GM12891 (cell line): ENCODE measurements at places on chromosomes 1 and 21.

- no peak for DNase-seq
Measured at GRCh38 chr1:154556422-154556821, 2.0 kb downstream of the UBE2Q1 start.

GRCh38 chr1:179816196-179816960 lies 61.2 kb downstream of the TOR1AIP2 start:
- no peak for DNase-seq

DNA sequence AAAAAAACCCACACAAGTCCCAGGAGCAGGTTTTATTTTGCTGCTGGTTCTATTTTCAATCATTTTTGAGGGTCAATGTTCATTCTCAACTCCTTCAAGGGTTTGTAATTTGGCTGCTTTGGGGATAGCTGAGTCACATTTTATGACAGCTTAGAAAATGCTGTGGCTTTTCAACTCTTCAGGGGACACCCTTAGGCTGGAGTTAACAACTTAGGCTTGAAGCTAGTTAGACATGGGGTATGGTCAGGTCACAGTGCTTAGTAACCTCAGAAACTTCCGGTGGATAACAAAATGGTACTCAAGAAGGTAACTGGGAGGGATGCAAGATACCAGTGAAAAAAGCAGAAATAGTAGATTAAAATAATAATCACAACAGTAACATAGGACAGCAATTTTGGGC lies 308.8 kb downstream of the HHIPL2 start:
- DNase-seq, result no peak

DNA sequence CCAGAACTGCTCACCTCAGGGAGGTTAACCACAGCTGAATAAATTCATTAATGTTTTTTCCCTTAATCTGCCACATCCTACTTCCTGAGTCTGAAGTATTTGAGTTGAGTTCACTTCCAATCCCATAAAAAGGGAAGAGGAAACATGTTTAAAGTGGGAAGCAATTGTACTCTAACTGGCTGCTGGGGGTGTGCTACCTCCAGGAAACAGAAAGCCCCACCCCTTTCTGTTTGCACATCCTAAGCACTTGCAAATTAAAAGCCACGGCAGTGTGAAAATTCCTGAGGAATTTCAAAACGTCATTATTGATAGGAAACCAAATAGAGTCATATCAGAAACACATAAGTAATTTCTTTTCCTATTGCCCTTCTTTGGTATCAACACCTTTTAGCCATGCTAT lies 307.0 kb upstream of the NR5A2 start:
- DNase-seq, result no peak

DNA sequence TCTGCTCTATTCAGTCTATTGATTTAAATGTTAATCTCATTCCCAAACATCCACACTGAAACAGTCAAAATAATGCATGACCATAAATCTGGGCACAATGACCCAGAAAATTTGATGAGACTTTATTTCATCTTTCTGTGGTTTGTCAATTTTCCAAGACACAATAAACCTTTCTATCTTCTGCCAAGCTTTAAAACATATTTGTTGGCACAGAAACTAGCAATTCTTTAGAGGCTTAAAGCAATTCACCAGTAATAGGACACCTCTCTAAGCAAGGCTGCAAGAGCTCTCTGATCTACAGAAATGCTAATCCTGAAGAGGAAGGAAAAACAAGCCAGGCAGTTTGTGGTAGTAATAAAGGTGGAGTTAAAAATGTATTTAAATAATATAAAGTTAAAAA lies 113.7 kb downstream of the FCRL5 start:
- DNase-seq, result no peak

GRCh38 chr1:18119771-18120377 lies 12.3 kb downstream of the IGSF21 start:
- DNase-seq, result no peak

- DNase-seq, result no peak
Measured at GRCh38 chr1:156064615-156065014, 3.7 kb downstream of the RAB25 start.

GRCh38 chr1:22275626-22276395 lies 132.9 kb upstream of the WNT4 start:
- DNase-seq, result peak; percentile 72

DNA sequence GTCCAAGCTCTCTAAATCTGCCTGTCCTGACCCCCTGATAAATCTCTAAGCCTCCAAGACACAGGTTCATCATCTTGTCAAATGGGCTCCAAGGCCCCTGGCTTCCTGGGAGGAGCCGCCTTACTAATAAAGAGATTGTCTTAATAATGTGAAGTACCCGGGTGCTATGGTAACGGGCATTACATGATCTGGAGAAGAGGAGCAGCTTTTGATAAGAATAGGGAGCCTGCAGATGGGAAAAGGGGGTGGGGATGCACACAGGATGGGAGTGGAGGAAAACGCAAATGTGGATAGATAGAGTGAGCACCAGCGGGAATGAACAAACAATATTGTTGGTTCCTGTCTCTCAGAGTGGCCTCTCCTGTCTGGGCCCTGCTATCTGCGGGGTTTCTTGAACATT lies 11.9 kb upstream of the RXRG start:
- DNase-seq, result no peak

DNA sequence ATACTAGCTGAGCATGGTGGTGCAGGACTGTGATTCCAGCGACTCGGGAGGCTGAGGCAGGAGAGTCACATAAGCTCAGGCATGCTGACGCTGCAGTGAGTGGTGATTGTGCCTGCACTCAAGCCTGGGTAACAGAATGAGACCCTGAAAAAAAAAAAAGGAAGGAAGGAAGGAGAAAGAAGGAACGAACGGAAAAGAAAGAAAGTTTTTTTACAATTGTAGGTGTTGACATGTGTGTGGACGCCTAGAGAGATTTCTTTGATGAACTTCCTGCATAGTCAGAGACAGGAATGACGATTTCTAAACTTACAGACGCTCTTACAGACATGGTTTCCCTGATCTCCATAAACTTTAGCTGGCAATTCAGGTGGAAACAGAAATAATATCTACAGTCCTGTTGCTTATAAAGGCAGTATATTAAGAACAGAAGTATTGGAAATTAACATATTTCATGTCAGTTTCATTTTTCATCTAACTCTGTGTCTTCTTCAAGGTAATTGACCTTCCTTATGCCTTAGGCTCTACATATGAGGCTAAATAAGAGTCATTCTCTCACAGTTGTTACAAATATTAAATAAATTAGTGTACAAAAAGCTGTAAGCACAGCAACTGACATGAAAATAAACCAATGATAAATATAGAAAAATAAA lies 4.1 kb downstream of the SAMSN1 start:
- DNase-seq, result no peak

DNA sequence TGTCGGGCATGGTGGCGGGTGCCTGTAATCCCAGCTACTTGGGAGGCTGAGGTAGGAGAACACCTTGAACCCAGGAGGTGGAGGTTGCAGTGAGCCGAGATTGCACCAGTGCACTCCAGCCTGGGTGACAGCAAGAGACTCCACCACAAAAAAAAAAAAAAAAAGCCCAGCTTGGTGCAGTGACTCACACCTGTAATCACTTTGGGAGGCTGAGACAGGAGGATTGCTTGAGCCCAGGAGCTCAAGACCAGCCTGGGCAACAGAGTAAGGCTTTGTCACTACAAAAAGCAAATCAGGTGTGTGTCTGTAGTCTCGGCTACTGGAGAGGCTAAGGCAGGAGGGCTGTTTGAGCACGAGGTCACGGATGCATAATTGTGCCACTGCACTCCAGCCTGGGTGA lies 5.0 kb upstream of the H6PD start:
- DNase-seq, result no peak

DNA sequence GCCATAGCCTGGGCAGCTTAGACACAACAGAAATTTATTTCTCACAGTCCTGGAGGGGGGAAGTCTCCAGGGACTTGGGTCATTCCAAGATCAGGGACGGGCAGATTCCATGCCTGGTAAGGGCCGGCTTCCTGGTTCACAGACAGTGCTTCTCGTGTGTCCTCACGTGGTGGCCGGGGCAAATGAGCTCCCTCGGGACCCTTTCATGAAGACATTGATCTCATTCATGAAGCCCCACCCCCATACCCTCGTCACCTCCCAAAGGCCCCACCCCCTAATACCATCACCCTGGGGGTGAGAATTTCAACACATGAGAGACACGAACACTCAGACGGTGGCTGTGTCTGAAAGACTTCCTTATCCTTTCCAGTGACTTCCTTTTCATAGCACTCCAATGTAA lies 51.5 kb downstream of the ACOT7 start:
- DNase-seq, result no peak

GRCh38 chr21:23951251-23951650 lies 1656.0 kb downstream of the MRPL39 start:
- no peak for DNase-seq

- no peak for DNase-seq
Measured at GRCh38 chr21:25457946-25458345, 149.3 kb downstream of the MRPL39 start.

- DNase-seq, result no peak
Measured at GRCh38 chr1:190658907-190659306, 181.2 kb upstream of the BRINP3 start.

DNA sequence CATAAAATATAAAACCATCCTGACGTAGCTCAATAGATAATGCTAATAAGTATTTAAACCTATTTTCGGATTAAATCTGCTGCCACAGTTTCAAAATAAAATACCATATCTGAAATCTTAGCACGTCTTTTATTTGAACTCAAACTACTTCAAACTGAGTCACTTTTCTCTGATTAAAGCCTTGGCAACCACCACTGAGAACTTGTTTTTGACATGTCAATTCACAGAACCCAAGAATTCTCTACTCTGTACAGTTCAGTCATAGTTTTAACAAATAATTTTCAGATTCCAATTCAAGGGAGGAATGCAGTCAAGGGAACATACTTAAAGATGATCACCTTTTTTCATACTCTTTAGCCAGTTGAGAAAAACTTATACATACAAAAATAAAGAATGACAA lies 643.2 kb downstream of the KCNT2 start:
- no peak for DNase-seq
